ENCODE measurements at places on chromosomes 4 and X.

DNA sequence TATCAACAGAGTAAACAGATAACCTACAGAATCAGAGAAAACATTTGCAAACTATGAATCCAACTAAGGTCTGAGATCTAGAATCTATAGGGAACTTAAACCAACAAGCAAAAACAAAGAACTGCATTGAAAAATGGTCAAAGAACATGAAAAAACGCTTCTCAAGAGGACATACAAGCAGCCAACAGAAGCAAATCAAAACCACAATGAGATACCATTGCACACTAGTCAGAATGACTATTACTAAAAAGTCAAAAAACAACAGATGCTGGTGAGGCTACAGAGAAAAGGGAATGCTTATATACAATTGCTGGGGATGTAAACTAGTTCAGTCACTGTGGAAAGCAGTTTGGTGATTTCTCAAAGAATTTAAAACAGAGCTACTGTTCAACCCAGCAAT is 255.7 kb downstream of the TMEM47 start:
- no peak for DNase-seq

DNA sequence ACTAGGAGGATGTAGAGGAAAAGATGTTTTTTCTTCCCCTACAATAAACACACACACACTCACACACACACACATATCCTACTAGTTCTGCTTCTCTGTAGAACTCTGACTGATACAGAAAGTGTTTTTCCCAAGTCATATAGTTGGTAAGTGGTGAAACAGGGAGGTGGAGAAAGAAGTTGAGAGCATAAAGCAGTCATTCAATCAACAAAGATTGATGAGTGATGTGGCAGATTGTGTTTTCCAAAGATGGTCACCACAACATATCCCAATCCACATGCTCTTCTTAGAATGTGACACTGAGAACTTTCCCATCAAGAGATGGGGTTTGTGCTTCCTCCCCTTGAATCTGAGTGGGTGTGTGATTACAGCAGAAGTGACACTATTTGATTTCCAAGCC is 123.4 kb upstream of the ATP6AP2 start:
- DNase-seq: no peak

DNA sequence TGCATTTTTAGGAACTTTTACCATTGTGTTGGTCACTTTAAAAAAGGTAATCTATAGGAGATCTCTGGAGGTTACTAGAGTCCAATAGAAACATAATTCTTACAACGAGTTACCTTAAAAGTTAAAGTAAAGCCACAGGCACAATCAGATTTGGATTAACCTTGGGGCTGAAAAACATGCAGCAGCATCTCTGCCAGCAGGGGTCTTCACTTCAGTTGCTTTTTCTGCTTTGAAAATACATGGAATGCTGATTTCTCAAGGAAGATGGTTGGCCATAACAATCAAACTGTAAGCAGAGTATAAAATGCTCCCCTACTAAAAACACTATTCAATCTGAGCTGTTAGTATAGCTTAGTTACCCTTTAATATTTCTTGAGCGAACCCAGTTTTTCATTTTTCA is 1072.3 kb upstream of the PCDH10 start:
- DNase-seq: no peak

GRCh38 chrX:154730253-154730891 is 20.5 kb downstream of the GAB3 start:
- no peak for DNase-seq

DNA sequence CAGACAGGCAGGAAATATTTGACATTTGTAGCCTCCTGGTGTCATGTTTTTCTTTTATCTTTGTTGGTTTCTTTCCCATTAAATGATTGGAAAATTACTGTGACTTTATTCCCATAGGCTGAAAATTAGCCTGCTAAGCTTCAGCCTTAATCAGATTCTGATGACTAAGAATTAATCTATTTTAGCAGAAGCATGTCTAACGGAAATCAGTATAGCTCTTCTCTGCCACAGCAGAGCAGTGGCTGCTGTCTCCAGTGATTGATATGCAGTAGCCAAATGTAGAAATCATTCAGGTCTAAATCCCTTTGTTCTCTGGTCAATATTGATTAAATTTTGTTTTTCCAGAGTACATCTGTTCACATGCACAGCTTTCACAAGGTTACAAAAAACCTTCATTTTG is 199.3 kb downstream of the GC start:
- no peak for DNase-seq

All from cortex of kidney (tissue), 1 donor.